ENCODE measurements at places on chromosomes 12 and 14.
A peak's percentile ranks its signal among the peaks of the same experiment; 100 is the strongest.

DNA sequence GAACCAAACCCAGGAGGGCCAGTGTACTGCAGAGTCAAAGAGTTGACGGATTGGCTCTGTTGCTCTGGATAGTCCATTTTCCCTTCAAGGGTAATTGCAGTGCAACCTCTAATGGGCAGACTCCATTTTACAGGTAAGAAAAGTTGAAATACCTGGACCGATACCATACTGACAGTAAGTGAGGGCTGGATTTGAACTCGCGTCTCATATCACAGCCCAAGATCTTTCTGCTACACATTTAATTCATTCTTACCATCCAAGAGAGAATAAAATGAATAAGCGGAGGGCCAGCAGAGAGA is 356 bp upstream of the ZC3H14 start:
- DNase-seq: no peak

- no peak for DNase-seq
These were observed 78.5 kb downstream of the VCPKMT start for GRCh38 chr14:50037852-50038251.

GRCh38 chr12:98821232-98821631 is 176.1 kb downstream of the APAF1 start:
- DNase-seq: no peak

DNA sequence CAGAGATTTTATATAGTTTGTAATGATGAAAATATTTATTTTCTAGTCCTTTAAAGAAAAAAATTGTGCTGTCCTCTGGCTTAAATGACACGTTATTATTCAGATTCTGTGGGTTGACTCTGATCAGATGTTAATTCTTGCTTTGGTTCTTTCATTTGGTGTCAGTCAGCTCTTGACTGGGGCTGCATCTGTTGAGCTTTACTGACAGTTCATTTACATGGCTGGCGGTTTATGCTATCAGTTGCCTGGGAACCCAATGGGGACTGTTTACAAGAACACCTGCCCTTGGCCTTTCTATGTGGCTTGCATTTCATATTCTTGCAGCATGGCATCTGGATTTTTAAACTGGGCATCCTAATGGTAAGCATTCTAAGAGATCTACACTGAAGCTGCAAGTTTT is 667.1 kb upstream of the FBXO33 start:
- no peak for DNase-seq

DNA sequence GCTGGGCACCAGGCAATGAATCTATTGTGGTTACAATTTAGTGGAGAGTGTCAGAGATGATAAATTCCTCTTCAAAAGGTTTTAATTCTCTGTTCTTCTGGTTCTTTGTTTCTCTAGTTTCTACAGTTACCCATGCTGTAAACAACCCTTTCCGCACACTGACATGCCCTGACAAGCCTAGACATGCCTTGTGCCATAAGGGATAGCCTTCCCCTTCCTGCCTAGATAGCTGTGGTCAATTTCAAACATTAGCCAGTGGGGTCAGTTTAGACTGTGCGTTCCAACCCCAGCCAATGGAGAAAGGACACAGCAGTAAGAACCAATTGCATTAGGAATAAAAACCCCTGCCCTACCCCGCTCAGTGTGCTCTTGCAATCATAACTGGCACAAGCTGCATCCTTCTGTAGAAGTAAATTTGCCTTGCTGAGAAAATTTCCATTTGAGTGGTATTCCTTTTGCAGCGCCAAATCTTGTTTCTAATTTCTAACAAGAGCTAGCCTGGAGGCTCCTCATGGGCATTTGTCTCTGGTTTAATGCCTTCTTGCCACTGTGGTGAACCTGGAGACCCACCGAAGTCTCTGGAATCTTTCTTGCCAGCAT is 6.4 kb downstream of the EDDM3A start:
- no peak for DNase-seq

- DNase-seq: no peak
These were observed 4.8 kb downstream of the LRP1 start for GRCh38 chr12:57133013-57133569.

- DNase-seq: no peak
These were observed 335.1 kb downstream of the GPHN start for GRCh38 chr14:66842911-66843512.

- DNase-seq: peak; percentile 80
These were observed 7.7 kb downstream of the AHNAK2 start for GRCh38 chr14:104970231-104971068.

DNA sequence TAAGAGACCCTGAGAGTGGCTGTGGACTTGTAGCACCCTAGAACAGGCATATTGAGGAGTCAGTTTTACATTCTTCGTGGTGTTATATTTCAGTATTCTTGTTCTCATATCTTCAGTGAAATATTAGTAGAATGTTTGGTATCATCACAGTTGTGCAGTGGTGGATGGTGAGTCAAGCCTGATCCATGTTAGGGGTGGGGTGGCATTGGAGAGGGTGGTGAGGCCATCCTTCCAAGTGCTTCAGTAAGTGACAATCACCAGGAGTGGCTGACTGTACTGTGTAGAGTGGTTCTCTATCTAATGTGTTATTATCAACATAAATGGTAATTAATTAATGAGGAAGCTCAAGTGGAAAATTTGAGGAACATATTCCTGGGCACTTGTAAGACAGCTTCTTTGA is 197.7 kb upstream of the SLC16A7 start:
- DNase-seq: no peak

- DNase-seq: no peak
These were observed 53.7 kb downstream of the SYT1 start for GRCh38 chr12:78918268-78918667.

DNA sequence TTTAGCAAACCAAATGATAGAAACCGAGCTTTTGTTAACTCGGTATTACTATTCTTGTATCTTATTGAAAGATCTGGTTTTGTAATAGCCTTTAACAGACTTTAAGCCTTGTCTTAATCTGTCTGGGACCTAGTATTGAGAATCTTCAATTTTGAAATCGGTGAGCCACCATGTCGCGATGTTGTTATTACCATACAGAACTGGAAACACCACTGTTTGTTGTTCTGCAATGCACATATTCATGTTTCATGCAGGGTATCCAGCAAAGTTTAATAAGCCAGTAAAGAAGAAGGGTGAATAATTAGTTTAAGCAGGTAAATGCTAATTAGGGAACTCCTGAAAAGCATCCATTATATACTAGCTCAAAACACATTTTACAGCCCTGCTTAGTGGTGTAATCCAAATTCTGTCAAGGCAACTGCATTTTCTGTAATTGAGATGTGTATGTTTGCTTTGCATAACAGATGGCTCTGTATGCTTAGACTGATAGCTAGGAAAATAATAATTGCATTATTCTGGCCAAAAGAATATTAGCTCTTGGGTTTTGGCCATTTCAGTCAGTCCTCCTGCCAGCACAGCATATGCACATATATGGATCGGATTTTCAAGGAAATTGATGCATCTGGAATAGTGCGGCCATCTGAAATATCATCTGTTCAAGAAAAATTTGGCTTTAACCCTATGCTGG is 389.2 kb downstream of the EGLN3 start:
- DNase-seq: no peak

- peak; percentile 21 for DNase-seq
These were observed 26.9 kb downstream of the GSTZ1 start for GRCh38 chr14:77347751-77348150.

- DNase-seq: no peak
These were observed 123.9 kb downstream of the ZNF664 start for GRCh38 chr12:124096869-124097434.

DNA sequence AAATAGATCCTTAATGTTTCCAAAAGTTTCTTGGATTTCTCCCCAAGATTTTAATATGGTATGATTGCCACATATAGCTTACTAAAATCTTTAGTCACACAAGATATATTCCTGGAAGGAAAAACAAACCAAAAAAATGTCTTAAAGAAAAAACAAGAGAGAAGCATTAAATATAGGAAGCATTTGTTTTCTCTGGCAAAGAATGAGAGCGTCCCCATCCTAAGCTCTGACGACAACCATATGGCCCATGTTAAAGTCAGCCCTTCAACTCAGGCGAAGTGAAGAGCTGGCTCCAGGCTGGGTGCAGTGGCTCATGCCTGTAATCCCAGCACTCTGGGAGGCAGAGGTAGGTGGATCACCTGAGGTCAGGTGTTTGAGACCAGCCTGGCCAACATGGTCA is 35.6 kb downstream of the GCH1 start:
- peak; percentile 72 for DNase-seq

DNA sequence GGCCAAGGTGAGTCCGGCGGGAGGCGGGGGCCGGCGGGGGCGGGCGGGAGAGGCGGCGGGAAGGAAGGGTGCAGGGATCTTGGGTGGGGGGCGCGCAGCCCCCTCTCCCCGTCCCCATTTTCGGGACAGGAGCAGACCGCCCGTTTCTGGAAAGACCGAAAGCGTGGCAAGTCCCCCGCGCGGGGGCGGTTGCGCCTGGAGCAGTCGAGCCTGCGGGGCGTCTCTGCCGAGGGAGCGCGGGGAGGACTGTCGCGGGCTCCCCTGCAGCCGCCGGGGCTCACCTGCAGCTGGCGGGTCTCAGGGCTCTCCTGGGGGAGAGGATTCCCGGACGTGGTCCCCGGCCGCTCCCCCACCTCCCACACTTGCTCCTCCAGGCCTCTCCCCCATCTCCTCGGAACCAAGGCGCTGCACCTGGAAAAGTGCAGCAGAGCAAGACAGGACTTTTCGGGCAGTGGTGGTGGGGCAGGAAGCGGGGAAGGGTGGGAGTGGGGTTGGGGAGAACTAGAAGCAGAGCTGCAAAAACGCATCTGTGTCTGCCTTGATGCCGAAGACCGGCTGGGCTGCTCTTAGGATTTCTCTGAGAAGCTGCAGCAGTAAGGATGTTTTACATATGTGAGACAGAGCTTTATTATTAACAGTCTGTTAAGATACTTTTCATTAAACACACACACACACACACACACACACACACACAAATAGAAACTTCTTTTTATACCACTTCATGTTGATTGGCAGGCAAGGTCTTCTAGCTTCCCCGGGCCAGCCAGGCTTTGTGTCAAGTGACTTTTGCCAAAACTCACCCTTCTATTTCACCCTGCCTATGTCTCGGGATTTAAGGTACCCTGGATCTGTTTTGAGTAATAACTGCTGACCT is 677 bp downstream of the C12orf75 start:
- DNase-seq: no peak

GRCh38 chr14:74948228-74949175 is 6.9 kb downstream of the PGF start:
- no peak for DNase-seq

DNA sequence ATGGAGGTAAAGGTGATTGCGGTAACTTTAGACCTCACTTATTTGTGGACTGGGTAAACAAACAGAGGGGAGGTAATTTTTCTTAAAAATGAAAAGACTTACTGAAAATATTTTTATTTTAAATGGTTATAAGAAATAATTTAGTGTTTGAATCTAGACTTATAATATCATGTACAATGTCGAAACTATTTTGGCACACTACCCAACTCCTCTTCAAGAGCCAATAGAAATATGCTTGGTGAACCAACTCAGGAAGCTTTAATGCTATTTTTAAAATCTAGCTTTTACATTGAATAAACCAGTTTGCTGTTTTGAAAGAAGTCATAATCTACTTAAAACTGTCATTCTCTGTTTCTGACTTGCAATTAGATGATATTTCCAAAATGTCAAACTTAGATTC is 175.8 kb upstream of the NPAS3 start:
- peak; percentile 75 for DNase-seq

GRCh38 chr12:24659016-24659415 is 289.9 kb downstream of the BCAT1 start:
- DNase-seq: no peak

DNA sequence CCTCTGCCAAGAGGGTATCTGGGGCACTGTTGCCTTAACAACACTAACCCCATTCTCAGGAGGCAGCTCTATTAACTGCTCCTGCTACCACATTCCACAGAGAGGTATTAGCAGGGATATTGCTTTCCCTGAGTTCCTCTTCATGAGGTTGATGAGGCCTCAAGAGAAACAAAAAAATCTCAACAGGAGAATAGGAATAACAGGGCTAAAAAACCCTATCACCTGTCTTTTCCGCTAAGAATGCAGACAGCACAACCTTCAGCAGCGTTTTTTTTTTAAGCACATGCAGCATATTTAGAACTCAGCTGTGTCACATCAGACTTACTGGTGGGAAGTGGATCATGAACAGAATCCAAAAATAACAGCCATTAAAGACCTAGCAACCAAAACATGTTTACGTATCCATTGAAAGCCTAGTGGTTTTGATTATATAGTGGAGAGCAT is 29.2 kb downstream of the ATF7 start:
- peak; percentile 64 for DNase-seq

- DNase-seq: no peak
These were observed 6.6 kb downstream of the IL31 start for GRCh38 chr12:122167356-122167925.

GRCh38 chr12:124901003-124901402 is 13.4 kb downstream of the UBC start:
- DNase-seq: no peak

GRCh38 chr12:120940006-120940405 is 35.8 kb upstream of the SPPL3 start:
- no peak for DNase-seq

DNA sequence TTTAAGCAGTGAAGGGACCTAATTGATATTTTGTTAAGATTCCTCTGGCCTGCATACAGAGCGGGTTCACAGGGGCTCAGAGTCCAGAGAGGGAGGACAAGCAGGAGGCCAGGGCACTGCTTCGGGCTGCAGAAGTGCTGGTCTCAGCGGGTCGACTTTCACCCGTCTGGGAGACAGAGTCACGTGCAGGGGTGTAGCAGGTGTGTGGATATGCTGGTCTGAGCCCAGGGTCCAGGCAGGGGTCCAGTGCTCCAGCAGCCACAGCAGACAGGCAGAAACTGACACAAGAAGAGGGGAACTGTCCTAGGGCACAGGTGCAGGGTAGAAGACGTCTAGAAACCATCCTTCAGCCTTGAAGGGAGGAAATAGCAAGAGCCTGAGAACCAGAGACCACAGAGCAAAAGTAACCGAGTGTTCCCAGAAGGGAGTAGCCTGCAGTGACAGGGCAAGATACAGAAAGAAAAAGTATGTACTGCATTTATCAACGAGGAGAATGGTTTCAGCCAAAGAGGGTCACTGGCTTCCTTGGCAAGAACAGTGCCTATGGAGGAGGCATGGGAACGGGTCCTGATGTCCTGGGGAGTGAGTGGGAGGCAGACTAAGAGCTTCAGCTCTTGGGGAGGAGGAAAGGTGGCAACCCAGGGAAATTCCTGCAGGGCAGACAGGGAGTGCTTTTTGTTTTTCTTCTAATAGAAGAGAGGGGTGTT is 28.7 kb downstream of the FBXO21 start:
- peak; percentile 42 for DNase-seq

DNA sequence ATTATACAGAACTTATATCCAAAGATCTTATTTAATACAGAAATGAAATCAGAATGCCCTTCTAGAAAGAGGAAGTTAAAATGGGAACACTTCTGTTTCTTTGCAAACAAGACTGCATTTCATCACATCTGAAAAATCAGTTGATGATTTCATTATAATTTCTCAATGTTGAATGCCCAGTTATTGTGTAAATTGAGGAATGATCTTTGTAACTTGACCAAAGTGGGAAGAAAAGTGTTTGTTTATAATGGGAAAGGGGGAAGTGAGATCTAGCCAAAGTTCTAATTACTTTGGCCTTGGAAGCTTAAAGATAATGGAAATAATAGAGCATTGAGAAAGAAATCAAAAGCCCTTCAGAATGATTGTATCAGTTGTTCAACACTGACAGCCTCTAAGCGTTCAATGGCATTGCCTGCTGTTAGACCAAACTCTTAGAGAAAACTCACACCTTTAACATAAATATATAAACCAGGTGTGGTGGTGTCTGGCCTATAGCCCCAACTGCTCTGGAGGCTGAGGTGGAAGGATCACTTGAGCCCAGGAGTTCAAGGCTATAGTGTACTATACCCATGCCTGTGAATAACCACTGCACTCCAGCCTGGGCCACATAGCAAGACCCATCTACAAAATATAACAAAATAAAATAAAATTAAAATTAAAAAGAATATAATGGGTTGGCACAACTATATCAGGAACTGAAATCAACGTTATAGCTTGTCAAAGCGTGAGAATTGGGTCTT is 9.9 kb upstream of the LYZ start:
- DNase-seq: peak; percentile 18

All from fibroblast of pulmonary artery (primary cell).